WTC11 (cell line): ENCODE measurements at places on chromosomes 6 and 20. TPM values are rescaled to one million over a fixed set of nuclear protein-coding genes. Genes with fewer than 3 reads are reported as not detected.

DNA sequence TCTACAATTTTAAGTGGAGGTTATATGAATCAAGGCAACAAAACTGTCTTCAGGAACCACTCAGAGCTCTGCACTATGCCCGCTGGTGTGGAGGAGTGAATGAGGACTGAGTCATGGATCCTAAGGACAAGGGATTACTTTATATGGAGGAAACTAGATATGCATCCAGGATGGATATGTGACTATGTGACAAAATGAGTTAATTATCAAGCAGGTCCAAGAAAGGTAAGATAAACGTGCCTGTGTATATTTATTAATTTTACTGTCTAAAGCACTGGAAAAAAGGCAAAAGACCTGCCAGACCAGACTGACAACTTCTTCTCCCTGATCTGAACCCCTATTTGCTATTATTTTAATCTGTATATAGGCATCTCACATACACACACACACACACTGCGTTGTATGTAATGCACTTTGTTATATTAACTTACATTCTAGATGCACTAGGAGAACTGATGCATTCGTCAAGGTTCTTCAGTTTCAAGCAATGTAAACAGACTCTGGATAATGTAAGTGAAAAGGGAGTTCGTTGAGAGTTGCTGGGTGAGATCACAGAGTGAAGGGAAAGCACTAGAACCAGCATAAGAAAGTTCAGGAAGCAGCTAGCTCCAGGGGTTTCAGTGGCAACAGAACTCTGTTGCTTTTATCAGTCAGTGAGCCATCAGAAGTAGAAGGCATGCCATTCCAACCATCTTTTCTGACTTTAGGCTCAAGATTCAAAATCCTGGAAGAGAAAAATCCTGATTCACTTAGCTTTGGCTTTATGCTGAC lies 26.4 kb upstream of the ADGRG6 start:
- DNase-seq = no peak

- no peak for DNase-seq
Measured at GRCh38 chr6:31541059-31541657, 645 bp downstream of the DDX39B start.

Gene FAM135A
- 31.7 to 34.1 TPM (median 32.9 TPM) in 3 replicates for total RNA-seq

DNA sequence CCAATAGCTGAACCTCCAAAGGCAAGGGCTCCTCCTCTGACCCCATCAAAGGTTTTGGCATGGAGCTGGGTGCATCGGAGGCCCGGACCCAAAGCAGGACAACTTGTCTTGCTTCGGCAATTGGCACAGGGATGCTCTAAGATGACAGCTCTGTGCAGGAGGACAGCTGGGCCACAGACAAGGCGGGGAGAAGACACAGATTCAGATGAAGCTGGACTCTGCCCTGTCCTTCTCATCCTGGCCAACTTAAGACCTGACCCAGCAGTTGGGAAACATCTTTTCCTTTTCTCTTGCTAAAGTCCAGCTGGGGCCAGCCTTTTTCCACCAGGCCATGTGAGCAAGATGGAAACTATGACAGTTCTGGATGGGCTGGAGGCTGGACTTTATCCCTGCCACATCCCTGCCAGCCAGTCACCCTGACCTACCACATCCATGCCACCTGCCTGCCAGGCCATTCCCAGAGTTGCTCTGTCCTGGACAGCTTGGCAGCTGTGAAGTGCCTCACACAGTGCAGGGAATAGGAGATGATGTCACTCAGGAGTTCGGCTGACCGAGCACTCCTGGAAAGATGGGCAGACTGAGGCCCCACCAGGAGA lies 12.7 kb upstream of the PSMF1 start:
- no peak for DNase-seq

Gene TFAP2B
- not detected in 3 replicates for total RNA-seq

Gene HRH3
- total RNA-seq = 2.9 to 3.4 TPM (median 3.3 TPM) in 3 replicates
